ENCODE measurements at places on chromosomes 6 and 20. TPM values are rescaled to one million over a fixed set of nuclear protein-coding genes. Genes with fewer than 3 reads are reported as not detected.

The SEMG2 gene
- total RNA-seq = not detected

The TRIM10 gene
- total RNA-seq = not detected

The TSPO2 gene
- not detected for total RNA-seq

The FAM83D gene
- 14.2 TPM for total RNA-seq

The RAB23 gene
- 1.5 TPM for total RNA-seq

The AGER gene
- total RNA-seq = 11.5 TPM

The SLC22A7 gene
- total RNA-seq = not detected

The PRELID3B gene
- total RNA-seq = 131 TPM

The ZBTB46 gene
- total RNA-seq = 0.04 TPM

The SLC24A3 gene
- total RNA-seq = not detected

The FERMT1 gene
- total RNA-seq = 0.52 TPM

The C4A gene
- 3.2 TPM for total RNA-seq

The OPRL1 gene
- 0.16 TPM for total RNA-seq

The CPXM1 gene
- 4.2 TPM for total RNA-seq

The OTOR gene
- total RNA-seq = not detected

The TMEM170B gene
- total RNA-seq = 2.0 TPM

The CENPW gene
- total RNA-seq = 62.5 TPM

The PRR18 gene
- 0.33 TPM for total RNA-seq

The LRRN4 gene
- not detected for total RNA-seq

The FGD2 gene
- total RNA-seq = 1.7 TPM

The OSBPL2 gene
- total RNA-seq = 20.4 TPM

The LINC00237 gene
- total RNA-seq = not detected

The ZNF184 gene
- total RNA-seq = 8.5 TPM

The MAFB gene
- not detected for total RNA-seq

The SCGN gene
- total RNA-seq = not detected

The SLC17A1 gene
- not detected for total RNA-seq

The CLPSL1 gene
- not detected for total RNA-seq

The SLC18B1 gene
- total RNA-seq = 9.7 TPM

The BLCAP gene
- total RNA-seq = 30.9 TPM

The AIF1 gene
- total RNA-seq = 150 TPM

The FAM83B gene
- total RNA-seq = not detected

The TBXT gene
- total RNA-seq = not detected
